ENCODE measurements at places on chromosomes 6 and 20. TPM values are rescaled to one million over a fixed set of nuclear protein-coding genes. Genes with fewer than 3 reads are reported as not detected.

SYNJ2 gene
- polyA plus RNA-seq, result 6.6 TPM

MAP7 gene
- polyA plus RNA-seq, result 31.6 TPM

BANF2 gene
- polyA plus RNA-seq, result not detected

KHDC1 gene
- 1.0 TPM for polyA plus RNA-seq

KIF6 gene
- 2.0 TPM for polyA plus RNA-seq

LSM2 gene
- polyA plus RNA-seq, result 42.8 TPM

FAM83B gene
- not detected for polyA plus RNA-seq

MAN1A1 gene
- polyA plus RNA-seq, result 11.1 TPM

PTPRA gene
- polyA plus RNA-seq, result 16.7 TPM

DSP gene
- polyA plus RNA-seq, result 4.1 TPM

KPNA5 gene
- polyA plus RNA-seq, result 2.7 TPM

DNA sequence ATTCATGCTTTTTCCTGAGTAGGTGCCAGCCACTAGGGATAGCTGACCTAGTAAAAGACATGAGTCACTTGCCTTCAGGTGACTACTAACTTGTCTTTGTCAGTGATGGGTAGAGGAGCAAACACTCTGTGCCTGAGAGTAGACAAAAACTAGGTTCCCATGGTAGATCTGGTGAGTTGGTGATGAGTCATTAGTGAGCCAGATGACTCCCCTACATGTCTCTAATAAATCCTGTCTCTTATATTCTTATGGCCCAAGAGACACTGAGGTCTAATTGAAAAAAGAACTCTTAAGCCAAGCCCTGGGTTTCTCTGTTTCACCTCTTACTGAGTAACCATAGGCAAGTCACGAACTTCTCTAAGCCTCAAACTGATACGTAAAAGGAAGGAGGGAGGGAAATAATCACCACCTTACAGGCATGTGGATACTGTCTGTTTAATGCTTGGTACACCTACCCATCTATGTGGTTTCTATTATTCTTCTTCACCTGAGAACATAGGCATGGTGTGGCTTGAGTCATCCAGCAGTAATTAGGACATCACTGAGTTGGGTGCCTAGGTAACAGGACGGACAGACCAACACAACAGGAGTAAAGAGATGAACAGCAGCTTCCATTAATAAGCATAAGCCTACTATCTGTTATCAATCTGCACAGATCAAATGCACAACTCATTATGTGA, 20.3 kb downstream of the TTPAL start:
- H3K4me1 ChIP-seq, result peaks cover 10% of the 10 kb centered on the region
- no peaks in the 10 kb centered on the region for H3K27me3 ChIP-seq
- no peak overlapping the region for H3K4me3 ChIP-seq
- H3K27ac ChIP-seq, result peak overlapping the region; percentile 69
- DNase-seq, result no peak
- H3K36me3 ChIP-seq, result no peaks in the 10 kb centered on the region

DNA sequence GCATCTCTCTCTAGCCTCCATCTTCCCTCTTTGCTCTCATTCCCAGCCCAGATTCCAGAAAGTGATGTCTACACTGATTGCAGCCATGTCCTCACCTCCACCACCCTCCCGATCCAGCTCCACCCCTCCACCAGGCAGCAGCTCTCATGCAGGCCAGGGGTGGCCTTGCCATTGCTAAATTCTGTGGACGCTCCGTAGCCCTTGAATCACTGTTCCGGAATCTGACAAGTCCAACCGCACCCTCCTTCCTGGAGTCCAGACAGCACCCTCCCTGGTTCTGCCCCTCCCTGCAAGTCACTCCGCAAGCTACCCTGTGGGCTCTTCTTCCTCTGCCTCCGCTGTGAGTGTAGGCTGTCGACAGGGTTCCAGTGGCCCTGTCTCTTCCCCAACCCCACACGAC, 26.2 kb downstream of the TNXB start:
- H3K4me1 ChIP-seq, result peaks cover 53% of the 10 kb centered on the region
- H3K4me3 ChIP-seq, result no peak overlapping the region
- peak overlapping the region; percentile 87 for H3K27ac ChIP-seq
- no peaks in the 10 kb centered on the region for H3K36me3 ChIP-seq

DNA sequence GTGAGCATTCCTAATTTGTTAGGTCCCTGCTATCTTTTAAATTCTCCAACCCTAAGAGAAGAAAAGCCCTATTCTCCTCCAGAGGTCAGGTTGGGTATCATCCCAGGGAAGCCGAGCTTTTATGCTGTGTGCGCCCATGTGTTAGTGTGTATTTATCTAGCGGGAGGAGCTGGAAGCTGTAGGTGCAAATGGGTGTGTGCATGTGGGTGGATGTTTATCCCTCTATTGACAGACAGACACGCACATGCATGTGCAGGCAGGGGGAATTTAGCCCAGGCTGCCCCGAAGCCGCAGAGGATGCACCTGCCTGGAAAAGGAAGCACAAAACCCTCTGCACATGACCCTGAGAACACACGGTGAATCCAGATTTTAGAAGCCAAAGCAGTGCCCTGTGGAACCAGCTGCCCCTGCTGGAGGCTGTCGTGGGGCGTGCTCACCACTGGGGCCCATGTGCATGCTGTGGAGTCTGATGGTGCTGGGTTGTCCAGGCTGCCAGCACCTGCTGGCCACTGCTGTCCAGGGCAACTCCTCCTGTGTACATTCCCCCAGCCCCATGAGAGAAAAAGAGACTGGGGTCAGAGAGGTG, 397.5 kb downstream of the TAF4 start:
- no peaks in the 10 kb centered on the region for H3K36me3 ChIP-seq
- no peak overlapping the region for H3K27ac ChIP-seq
- H3K27me3 ChIP-seq, result no peaks in the 10 kb centered on the region
- DNase-seq, result no peak

DNA sequence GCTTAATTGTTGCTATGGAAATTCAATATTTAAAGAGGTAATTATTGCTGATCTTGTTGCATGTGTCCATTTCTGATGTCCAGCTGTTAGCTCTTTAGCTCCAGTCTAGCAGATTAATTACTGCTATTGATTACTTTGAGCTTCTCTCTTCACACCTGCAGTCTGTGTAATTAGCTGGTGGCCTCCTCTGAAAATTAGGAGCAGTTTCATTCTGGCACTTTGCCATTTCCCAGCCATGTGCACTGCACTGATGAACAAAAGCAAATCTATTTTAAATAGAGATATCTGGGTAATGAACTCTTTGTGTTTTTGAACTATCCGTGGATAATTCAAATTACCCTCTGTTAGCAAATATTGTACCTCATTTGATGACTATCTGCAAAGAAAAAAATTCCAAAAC, 275.9 kb downstream of the RNF144B start:
- H3K4me1 ChIP-seq, result no peaks in the 10 kb centered on the region
- H3K36me3 ChIP-seq, result no peaks in the 10 kb centered on the region
- no peak for DNase-seq
- no peak overlapping the region for H3K27ac ChIP-seq
- no peaks in the 10 kb centered on the region for H3K27me3 ChIP-seq

- no peaks in the 10 kb centered on the region for H3K36me3 ChIP-seq
- no peak overlapping the region for H3K27ac ChIP-seq
- DNase-seq, result no peak
Measured at GRCh38 chr20:10792291-10792690, 118.5 kb upstream of the JAG1 start.

- no peaks in the 10 kb centered on the region for H3K27me3 ChIP-seq
- H3K27ac ChIP-seq, result no peak within 1 kb of the TSS
- H3K4me3 ChIP-seq, result no peak within 1 kb of the TSS
- no peaks in the 10 kb centered on the region for H3K36me3 ChIP-seq
Measured at GRCh38 chr20:916125-916799, at the start of gene ANGPT4. TSS of gene ANGPT4 (minus strand) at chr20:916334. CDS start at chr20:916214, 120 bp downstream.

DNA sequence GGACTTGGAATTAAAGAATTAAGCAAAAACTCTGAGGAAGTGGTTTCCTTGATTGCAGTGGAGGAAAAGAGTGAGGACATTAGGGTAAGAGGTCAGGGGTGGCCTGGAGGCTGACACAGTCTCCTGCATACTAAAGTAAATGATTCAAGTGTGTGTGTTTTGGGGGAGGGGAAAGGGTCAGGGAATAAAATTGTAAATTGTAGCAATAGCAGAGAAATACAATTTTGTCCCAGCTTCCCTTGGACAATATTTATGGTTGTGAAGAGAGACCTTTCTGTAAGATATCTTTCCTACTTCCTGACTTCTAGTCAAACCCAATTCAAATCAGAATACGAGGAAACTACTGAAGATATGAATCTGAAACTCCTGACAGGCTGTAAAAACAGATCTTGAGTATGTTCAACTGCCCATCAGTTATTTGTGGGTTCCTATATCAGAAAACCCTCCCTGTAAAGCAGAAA, 143.4 kb upstream of the HMGN3 start:
- H3K4me1 ChIP-seq, result peaks cover 8% of the 10 kb centered on the region
- no peaks in the 10 kb centered on the region for H3K27me3 ChIP-seq
- H3K36me3 ChIP-seq, result no peaks in the 10 kb centered on the region
- H3K27ac ChIP-seq, result no peak overlapping the region
- DNase-seq, result peak; percentile 25

GRCh38 chr6:108476847-108477430, 83.8 kb upstream of the FOXO3 start:
- H3K27me3 ChIP-seq, result no peaks in the 10 kb centered on the region
- no peak overlapping the region for H3K4me3 ChIP-seq
- no peak overlapping the region for H3K27ac ChIP-seq
- DNase-seq, result no peak

Measured in adrenal gland (tissue), 19 donors.